ENCODE measurements at places on chromosomes 12 and 14.

DNA sequence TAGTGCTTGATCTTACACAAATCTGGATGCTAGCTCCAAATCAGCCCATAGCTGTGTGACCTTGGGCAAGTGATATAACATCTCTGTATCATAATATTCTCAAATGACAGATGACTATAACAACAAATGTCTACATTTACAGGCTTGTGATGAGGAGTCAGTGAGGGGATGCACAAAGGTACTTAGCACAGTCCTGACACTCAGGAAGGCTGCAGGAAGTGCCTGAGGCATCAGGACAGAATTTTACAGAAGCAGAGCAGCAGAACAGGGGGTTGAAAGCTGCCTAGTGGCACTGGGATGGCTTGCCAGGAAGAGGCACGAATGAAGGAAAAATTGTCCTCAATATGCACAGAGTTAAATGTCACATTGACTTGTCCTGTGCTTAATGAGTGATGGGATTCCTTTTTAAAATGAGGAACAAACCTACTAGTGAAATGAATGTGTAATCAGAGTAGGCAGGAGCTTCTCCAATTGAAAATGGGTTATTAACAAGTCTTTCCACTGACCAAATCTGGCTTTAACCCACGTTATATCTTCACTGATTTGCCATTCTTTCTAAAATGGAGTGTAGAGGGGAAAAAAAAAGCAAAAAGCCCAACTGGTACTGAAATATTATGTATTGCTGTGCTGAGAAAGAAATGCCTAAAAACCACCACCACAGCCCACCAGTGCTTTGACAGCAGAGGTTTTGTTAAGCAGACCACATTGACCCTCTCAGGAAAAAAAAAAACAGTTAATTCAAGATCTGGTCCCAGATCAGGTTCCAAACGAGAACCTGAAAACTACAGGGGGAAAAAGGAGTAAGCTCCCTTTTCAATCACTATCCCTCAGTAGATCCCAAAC, 11.6 kb downstream of the BTG1 start:
- DNase-seq = peak; percentile 57

- DNase-seq = no peak
Observed at GRCh38 chr12:58313091-58313855, 371.9 kb downstream of the ATP23 start.

- DNase-seq = no peak
Observed at GRCh38 chr12:64895526-64895925, 71.1 kb downstream of the TBC1D30 start.

- DNase-seq = no peak
Observed at GRCh38 chr12:123059500-123059899, 79.0 kb downstream of the ARL6IP4 start.

GRCh38 chr12:107287436-107288413, 194.4 kb upstream of the CRY1 start:
- DNase-seq = no peak

DNA sequence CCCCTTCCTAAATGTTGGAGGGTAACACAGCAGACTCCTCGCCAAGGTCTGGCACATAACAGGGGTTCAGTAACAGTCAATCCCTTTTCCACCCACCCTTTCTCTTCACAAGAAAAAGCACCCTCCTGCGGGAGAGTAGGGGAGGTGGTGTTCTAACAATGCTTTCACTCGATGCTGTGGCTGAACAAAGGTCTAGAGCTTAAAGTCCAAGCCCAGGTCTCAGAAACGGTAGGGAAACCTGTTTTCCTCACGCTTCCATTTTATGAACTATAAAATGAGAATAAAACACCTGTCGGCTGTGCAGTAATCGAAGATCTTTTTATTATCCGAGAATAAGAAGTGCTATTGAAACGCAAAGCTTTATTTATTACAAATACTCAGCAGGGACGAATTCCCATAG, 20.9 kb upstream of the CACNA2D4 start:
- no peak for DNase-seq

DNA sequence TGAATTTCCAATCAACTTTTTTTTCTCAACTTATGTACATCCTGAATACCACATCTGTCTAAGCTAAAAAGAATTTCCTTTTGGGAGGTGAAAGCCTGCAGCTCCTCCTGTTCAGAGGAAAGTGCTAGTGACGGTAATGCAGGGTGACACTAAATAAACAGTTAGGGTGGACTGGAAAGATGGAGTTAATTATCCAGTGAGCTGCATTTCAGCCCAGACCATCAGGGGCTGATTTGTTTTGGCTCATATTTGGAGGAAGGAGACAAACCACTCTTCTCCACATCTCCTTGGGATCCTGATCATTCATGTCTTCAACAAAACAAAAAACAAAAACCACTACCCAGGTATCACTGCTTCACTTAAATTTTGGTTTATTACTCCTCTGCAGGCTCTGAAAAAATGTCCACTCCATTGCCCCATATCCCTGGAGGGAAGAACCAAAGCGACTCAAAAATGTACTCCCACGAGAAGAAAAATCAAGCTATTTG, 5.1 kb upstream of the SIX1 start:
- DNase-seq = no peak

- no peak for DNase-seq
Observed at GRCh38 chr14:104795781-104796686, 486 bp upstream of the AKT1 start.

- DNase-seq = no peak
Observed at GRCh38 chr14:60974090-60974651, 6.7 kb downstream of the TRMT5 start.

DNA sequence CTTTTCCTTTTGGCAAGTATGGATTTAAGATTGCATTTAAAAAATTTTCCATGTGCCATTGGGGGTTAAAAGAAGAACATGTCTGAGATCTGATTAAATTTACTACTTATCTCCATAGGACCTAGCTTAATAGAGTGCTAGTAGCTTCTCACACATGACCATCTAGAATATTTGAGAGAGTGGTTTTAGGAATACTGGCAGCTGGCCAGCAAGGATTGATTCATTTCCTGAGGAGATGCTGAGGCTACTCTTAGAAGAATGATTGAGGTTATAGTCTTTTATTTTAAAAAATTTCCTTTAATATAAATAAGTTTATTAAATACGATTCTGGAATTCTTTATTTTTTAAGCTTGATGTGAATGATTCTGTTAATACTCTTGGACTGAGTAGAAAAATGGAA, 56.2 kb downstream of the MIPOL1 start:
- DNase-seq = no peak

GRCh38 chr12:129631316-129631715, 272.5 kb downstream of the TMEM132D start:
- DNase-seq = no peak

DNA sequence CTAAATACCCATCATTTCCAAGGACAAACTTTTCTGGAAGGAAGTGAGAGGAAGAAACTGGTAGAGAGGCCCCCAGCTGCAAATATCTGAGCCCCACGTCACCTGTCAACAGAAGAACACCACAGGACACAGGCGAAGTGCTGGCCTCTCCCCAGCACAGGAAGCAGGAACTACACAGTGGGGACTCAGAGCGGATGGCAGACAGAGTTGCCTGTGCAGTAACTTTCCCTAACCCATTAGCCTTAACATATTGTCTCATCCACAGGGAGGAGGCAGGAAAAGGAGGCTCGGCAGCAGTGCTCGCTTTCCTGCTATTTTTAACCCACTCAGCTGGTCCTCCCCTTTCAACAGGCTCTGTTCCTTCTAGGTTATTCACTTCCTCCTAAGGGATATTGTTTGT, 111.5 kb upstream of the TMPO start:
- DNase-seq = no peak

GRCh38 chr12:108677381-108677780, 43.7 kb upstream of the SELPLG start:
- no peak for DNase-seq

- DNase-seq = no peak
Observed at GRCh38 chr12:121974026-121974985, 47.4 kb upstream of the BCL7A start.

DNA sequence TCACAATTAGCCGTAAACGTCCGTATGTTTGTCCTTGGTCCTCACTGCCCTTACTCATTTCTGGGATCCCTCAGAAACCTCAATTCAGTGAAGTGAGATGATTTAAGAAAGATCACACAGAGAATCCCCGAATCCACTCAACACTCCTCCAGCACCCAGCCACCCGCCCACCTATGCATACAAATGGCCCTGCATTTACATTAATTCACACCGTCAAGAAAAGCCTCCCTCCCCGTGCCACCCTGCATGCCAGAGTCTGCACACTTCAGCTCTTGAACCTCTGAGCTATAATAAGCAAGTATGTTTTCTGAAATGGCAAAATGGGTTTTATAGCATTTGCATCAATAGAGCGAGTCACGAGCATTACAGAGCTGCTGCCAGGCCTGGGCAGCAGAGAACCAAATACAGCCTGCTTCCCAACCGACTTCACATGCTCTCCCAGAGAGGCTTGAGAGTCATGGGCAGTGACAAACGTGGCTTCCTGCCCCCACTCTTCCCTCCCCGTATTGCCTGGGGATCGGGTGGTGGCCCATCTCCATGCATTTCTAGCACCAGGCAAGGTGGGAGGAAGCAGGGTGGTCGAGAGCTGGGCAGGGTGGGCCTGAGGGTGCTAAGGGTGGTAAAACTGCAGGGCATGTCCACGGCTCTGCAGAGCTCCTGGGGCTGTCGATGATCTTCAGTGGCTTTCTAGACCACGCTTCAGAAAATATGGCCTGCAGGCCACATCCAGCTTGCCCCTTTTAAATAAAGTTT, 177.6 kb downstream of the RIMBP2 start:
- no peak for DNase-seq

DNA sequence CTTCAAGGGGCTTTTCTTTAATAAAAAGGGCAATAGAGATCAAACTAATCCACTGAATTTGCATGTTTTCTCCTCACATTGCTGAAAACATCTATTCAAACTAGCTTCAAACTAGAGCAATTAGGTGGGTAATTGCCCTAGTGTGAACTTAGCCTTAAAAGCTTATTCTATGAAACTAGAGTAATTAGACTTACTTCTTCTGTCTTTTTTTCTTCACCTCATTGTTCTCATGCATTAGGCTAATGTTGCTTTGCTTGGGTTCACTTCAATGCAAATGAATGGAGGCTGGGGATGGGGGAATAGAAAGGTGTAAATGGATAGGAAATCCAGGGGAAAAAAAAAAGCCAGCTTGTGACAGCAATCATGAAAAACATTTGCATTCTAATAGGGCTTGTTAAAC, 414.8 kb upstream of the LMO3 start:
- DNase-seq = peak; percentile 89

DNA sequence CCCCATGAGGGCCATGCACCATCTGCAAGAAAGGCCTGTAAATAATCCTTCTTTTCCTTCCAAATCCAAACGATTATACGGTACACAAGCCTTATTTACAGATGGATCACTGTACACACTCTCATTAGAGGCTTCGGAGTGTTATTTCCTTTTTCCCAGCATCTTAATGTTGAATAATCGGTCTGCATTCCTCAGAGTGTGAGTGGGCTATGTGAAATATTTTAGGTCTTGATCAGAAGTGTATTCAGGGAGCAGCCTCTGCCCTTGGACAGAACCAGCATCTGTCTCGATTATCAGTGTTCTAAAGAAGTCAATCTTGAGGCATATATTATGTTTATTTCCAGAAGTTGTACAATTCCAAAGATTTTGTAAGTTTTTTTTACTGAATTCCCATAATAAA, 340.6 kb downstream of the SEC23A start:
- DNase-seq = no peak

GRCh38 chr12:131733874-131734273, 23.0 kb downstream of the SFSWAP start:
- no peak for DNase-seq

DNA sequence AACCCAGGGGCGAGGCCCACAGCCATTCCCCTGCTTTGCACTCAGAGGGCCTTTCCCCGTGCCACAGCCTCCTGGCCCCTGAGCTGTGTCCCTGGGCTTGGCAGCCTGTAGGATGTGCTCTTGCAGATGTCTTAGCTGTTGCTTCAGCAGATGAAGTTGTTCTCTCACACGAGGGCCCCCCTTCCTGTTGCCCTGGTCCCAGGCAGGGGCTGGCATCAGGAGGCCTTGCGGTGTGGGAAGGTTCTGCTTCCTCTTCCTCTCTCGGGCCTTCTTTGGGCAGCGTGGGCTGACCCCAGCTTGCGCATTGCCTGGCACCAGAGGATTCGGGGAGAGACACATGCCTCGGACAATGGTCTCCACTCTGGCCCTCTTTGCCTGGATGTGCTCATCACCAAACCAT, 12.7 kb downstream of the PROX2 start:
- DNase-seq = no peak

GRCh38 chr14:94461526-94462218, 9.1 kb upstream of the SERPINA11 start:
- DNase-seq = no peak

- DNase-seq = no peak
Observed at GRCh38 chr12:99898645-99899044, 86.1 kb downstream of the ANKS1B start.

GRCh38 chr14:91229743-91230200, 14.7 kb downstream of the GPR68 start:
- DNase-seq = no peak

GRCh38 chr12:34405286-34406227, 383.3 kb downstream of the ALG10 start:
- DNase-seq = no peak

DNA sequence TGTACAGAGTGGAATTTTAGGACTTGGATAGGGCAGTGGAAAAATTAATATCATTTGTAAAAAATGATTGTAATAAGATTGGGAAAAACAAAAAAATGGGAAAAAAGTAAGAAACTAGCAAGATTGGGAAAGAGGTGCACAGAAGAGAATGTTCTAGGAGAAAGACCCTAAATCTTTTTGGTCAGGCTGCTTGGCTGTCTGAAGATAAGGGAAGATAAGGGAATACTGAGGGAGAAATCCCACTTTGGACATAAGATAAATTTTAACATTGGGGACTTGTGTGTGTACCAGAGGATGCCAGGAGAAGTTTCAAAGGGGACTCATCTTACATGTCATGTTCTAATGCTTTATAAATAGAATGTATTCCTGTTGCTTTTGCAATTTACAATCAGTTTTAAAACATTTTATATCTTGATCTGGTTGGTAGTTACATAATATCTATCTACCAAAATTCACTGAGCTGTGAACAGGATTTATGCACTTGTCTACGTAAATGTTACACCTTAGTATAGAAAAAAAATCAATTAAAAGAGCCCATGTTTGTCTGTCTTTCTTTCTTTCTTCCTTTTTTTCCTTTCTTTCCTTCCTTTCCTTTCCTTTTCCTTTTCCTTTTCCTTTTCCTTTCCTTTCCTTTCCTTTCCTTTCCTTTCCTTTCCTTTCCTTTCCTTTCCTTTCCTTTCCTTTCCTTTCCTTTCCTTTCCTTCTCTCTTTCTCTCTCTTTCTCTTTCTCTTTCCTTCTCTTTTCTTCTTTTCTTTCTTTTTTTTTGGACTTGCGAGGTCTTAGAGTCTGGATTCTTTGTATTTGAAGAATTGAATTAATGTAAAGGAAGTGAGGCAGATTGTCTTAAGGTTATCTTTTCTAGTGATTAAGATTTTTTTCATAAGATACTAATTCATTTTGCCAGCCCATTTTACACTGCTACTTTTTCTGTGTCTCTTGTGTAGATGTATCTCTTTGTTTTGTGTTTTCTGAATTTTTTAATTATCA, 66.1 kb downstream of the KTN1 start:
- no peak for DNase-seq

All from mesendoderm (in vitro differentiated cells).